ENCODE measurements at places on chromosomes 2 and 18.

- no peak for DNase-seq
Observed at GRCh38 chr2:186349508-186349907, 136.6 kb upstream of the ZC3H15 start.

- DNase-seq = no peak
Observed at GRCh38 chr18:23353459-23353858, 99.6 kb upstream of the RIOK3 start.

GRCh38 chr2:165820296-165820695 is 26.2 kb upstream of the GALNT3 start:
- no peak for DNase-seq

- no peak for DNase-seq
Observed at GRCh38 chr2:12921321-12921720, 204.6 kb downstream of the TRIB2 start.

DNA sequence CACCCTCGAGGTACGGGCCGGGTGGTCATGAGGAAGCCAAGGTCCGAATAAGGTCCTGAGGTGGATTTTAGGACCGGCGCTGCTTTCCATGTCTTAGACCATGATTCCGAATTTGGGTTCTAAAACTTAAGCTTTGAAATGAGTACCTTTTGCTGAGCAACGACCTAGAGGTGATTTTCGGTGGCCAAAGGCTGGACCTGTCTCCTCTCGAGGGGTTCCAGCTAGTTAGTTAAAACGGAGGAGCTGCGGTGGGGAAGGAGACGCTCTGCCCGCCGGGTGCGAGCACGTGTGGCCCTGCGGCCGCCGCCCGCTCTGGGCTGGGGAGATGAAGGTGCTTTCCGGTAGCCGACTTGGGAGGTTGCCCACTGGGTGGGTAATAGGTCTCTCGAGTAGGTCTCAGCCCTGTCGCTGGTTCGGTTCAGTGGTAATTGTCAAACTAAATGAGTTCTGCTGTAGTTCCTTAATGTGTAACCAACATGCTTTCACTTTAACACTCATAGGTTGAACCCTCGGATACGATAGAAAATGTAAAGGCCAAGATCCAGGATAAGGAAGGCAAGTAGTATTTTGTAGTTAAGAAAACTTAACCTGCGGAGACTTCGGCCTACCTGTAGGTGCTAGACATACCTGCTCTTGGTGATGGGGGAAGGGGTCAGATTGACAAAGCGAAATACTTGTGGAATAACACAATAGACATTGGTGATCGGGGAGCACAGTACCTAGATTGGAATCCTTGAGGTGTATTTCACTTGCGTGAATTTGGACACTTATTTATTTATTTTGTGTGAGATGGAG is 572 bp downstream of the RPS27A start:
- peak; percentile 48 for DNase-seq

GRCh38 chr2:207835805-207836204 is 66.1 kb upstream of the FZD5 start:
- DNase-seq = no peak

- no peak for DNase-seq
Observed at GRCh38 chr18:41842886-41843285, 112.1 kb upstream of the PIK3C3 start.

GRCh38 chr18:70688286-70688685 is 399.4 kb downstream of the SOCS6 start:
- no peak for DNase-seq

DNA sequence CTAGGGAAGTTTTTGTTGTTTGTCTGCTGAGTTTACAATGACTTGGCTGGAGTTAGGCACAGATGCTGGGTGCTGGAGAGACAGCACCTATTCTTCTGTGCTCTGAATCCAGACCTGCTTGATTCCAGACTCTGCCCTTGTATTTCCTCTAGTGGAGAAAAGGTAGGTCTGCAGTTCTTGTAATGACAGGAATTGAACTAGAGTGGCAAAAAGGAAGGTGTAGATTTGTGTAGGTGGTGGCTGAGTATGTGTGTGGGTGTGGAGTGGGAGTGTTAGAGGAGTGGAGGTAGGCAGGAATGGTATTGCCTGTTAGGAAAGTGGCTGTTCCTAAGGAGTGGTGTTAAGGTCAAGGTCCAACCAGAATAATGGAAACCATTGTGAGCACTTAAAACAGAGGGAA is 71.9 kb upstream of the LYPD6 start:
- DNase-seq = no peak

- DNase-seq = no peak
Observed at GRCh38 chr2:37800176-37800858, 124.8 kb upstream of the RMDN2 start.

DNA sequence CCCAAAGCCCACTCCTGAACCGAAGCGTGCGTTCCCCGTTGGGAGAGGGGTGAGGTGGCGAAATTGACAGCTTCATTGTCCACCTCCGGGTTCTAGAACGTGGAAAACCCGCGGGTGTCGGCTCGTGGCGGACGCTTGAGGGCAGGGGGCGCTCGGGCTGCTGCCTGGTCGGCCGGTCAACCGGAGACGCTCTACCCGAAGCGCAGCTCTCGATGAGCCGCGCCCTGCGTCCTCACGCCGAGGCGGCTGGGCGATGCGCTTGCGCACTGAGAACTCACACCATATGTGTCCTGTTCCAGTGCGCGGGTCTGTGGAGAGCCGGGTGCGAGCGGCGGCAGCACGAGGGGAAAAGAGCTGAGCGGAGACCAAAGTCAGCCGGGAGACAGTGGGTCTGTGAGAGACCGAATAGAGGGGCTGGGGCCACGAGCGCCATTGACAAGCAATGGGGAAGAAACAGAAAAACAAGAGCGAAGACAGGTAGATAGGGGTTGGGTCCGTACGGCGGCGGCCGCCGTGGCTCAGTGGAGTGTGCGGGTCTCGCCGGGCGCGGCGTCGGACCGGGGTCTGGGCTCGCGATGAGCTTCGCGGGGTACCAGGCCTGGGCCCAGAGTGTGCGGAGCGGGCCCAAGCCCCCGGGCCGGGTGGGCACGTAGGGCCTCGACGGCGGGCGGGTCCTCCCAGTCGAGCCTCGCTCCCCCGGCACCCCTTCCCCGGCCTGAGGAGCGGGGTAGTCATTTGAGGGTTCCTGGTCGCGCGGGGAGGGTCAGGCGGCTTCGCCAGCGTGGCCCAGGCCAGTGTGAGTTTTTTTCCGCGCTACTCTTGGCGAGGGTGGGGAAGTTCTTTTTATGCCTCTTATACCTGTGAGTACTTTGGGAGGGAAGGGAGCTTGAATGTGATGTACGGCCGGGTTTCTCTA is at the start of gene EIF5B:
Gene EIF5B (plus strand): TSS at position 277 of the 916 bp plus-strand sequence. CDS start 166 bp downstream, at position 443.
- DNase-seq = peak; percentile 93

GRCh38 chr2:150097901-150098531 is 389.5 kb downstream of the RND3 start:
- DNase-seq = no peak

GRCh38 chr2:65275141-65275915 is 47.7 kb downstream of the ACTR2 start:
- no peak for DNase-seq

DNA sequence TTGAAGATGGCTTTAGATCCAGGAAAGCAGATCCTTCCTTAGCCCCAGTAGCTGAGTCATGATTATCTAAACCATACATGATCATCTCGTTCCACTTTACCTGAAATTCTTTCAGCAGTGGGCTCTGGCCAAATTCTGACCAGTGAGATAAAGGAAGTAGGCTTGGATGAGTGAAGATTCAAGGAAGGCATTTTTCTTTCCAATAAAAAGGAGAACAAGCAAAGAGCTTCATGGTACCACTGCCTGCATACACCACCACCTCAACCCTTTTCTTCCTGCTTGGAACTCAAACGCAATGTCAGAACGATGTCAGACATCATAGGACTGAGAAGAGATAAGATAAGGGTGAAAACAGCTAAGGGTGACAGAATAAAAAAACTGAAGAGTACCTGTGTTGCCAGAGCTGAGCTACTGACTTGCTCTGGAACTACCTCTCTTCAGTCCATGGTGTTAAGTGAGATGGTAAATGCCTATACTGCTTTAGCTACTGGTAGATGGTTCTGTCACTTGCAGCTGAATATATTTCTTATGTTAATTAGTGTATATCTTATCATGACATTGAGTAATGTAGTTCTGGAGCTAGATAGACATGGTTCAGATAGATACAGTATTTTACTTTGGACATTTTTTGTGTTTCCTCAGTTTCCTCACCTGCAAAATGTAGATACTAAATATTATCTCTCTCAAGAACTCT is 58.7 kb upstream of the ACVR1 start:
- no peak for DNase-seq

GRCh38 chr2:80393991-80394390 is 89.4 kb upstream of the LRRTM1 start:
- DNase-seq = no peak

DNA sequence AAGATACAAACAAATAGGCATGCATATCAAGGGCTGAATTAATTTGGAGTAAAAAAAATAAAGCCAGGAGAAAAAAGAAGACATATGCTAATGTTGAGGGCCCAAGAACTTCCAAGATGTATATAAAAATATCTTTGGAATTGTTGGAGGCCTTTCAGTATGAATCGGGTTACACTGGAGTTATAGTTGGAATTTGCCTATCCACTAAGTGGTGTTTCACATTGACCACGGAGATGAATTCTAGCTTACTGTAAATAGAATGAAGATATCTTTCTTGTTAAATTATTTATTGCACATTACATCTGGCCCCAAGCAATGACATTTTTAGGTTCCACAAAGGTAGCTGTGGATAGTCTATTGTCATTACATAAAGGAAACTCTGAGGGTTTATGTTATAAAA is 38.5 kb upstream of the TRIB2 start:
- DNase-seq = no peak

DNA sequence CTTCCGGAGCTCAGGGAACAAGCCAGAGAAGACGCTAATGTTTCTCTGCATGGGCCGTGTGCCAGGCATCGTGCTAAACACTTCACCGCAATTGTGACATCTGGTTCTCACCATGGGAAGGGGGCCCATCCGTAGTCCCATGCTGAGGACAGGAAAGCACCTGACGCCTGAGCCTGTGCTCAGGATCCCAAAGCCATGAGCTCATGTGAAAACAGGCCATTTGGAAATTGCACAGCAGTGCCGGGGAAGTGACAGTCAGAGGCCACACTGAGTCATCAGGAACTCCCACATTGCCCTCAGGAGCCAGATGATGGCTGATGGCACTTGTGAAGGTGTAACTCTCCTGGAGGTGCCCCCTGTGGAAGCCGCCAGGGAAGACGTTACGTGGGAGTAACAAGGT is 141.0 kb downstream of the INHBB start:
- DNase-seq = no peak

DNA sequence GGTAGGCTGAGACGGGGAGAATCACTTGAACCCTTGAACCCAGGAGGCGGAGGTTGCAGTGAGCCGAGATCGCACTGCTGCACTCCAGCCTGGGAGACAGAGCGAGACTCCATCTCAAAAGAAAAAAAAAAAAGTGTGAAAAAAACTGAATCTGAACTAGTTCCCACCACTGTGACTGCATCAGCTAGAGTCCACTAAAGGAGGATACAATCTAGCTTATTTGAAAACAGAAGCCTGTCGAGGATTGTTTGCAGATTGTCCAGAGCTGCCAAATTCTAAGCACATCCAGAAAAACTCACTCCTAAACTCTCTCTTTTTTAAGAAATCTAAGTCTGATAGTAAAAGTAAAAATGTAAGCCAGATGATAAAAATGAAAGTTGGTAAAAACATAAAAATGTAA is 10.6 kb downstream of the GFPT1 start:
- DNase-seq = no peak

DNA sequence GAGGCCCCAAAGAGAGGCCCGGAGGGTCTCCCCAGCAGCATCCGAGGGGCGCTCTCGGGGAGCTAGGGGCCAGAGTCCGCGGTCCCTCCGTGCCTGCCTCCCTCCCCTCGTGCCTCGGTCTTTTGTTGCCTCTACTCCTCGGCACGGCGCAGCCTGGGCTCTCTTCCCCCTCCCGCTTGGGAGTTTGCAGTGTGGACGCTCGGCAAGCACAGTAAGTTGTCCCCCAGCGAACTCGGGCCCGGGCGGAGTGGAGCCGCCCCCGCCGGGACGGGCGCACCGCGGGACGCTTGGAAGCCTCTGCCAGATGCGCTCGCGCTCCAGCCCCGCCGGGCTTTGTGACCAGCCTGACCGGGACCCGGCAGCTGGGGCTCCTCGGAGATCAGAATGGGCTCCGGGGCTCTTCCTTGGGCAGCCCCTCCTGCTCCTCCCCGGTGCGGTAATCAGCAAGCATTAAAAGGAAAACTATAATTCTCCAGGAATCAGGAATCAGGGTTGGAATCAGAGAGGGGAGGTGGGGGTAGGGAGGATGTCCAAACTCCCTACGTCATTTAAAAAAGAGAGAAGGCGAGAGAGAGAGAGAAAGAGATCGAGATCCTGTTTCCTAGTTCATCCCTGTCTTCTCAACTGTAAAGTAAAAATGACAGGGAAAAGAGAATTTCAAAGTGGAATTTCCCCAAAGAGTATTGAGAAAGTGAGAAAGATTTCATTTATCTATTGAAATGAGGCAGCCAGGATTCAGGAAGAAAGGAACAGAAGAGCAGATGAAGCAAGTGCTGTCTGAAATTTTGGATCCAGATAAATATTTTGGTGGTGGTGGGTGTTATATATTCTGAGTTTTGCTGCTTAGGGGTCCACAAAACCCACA is 786 bp upstream of the TMEM200C start:
- DNase-seq = no peak

DNA sequence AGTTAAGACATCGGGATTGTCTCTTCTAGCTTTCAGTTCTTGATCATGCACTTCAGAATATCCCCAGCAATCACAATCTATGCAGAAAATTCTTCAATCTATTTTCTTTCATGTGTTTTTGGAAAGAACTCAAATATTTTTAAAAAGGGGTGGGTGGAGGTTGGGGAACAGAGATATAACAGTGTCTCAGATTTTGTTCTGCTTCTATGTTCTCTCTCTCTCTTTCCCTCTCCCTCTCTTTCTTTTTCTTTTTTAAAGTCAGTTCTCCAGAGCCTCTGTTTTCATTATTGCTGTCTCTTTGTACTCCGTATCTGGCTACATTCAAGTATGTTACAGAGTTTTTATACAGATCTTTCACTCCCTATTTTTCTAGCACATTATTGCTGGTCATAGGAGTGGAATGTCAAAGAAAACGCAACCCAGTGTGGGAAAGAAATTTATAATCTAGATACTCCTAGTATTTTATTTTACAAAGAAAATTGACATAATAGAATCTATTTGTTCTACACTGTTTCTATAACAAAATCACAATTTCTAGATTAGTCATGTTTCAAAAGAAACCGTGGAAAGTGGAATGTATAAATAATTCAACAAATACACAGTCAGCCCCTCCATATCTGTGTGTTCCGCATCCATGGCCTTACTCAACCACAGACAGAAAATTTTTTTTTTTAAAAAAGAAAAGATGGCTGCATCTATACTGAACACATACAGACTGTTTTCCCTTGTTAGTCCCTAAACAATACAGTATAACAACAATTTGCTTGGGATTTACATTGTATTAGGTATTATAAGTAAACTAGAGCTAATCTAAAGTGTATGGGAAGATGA is 11.2 kb upstream of the NEMP2 start:
- no peak for DNase-seq

GRCh38 chr2:46034535-46034934 is 262.7 kb upstream of the EPAS1 start:
- DNase-seq = no peak

GRCh38 chr2:97673182-97673914 is 3.8 kb downstream of the C2orf92 start:
- no peak for DNase-seq

Data from activated T-helper 1 cell treated with anti-CD3 and anti-CD28 coated beads, Interleukin-12 subunit alpha, Interleukin-12 subunit beta, Interleukin-2, Interleukin-4 antibody, amounts not matched to agents 30 ng/mL and 10 ng/mL and 1 ng/mL, durations not matched to agents 14 hours and 24 hours and 36 hours (primary cell).